ENCODE measurements at places on chromosomes 12 and 14.

GRCh38 chr14:96914571-96915128 lies 117.5 kb downstream of the VRK1 start:
- no peak for DNase-seq

GRCh38 chr12:72273499-72273837 lies 1.3 kb downstream of the TRHDE start:
- peak; percentile 14 for DNase-seq

GRCh38 chr14:39841088-39841487 lies 408.9 kb upstream of the FBXO33 start:
- DNase-seq, result no peak

DNA sequence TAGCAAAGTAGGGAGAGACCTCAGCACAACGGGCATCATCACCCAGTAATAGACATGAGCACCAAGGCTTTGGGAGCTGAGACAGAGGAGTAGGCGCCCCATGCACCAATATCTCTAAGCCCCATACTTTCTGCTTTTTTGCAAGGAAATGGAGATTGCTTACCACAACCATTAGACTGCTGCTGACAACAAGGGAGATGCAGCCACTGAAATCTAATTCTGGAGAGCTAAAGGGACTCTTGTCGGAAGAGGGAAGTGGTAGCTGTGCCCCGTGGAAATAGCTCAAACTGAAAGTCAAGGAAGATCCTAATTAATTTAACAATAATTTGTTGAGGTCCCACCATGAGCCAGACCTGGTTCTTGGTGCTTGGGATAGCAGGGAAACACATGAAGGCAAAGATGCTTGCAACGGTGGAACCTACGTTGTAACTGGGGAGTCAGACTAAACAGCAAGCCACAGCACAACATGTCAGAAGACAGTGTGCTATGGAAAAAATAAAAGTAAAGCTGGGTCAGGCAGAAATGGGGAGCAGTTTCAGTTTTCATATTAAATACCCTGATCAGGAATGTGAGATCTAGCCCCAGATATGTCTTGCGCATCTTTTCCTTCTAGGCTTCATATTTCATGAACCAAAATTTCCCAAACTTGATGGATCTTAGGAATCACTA lies 1131.0 kb downstream of the BCL11B start:
- no peak for DNase-seq

GRCh38 chr14:70144046-70144445 lies 44.7 kb downstream of the SLC8A3 start:
- no peak for DNase-seq

DNA sequence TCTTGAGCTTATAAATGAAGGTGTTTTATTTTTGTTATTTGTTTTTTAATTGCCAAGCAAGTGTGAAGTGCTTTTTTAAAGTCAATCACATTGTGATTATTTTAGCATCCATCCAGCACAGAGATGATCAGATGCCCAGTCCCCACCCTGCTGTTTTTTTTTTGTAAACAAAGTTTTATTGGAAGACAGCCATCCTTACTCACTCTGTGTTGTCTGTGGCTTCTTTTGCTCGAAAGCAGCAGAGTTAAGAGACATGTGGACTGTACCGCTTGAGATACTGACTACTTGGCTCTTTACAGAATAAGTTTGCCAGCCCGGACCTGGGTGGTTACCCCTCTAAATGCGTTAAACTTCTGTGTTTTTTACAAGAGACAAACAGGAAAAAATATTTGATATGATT lies 30.9 kb upstream of the AMN start:
- no peak for DNase-seq

DNA sequence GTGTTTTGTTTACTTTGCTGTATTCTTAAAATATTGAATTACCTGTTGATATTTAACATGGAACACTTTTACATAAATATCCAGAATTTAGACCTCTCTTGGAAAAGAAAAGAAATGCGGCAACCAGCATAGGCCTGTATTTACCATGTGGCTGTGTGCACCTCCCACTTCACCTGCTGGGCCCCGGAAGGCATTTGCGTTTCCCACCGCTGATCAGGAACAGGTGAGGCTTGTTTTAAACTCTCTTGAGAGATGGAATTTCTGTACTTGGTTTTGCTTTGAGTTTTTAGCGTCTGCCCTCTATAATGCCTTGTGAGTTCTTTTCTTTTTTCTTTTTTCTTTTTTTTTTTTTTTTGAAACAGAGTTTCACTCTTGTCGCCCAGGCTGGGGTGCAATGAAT lies 124.2 kb downstream of the GLT1D1 start:
- DNase-seq, result no peak

DNA sequence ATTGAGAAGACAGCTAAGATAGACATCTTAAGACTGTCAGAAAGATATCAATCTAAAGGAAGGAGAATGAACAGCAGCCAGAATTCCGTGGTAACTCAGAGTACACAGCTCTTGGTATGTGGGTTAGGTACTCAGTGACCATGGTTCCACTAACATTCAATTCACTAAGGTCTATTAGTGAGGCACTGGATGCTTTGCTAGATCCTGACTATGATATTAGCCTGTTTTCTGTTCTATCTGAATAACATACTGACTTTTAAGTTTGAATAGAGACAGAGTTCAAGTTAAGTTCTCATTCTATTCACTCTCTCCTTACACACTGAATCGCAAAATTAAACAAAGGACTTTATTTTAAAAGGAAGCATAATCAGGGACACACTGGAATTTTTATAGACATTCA lies 106.4 kb downstream of the PRKD1 start:
- DNase-seq, result no peak

DNA sequence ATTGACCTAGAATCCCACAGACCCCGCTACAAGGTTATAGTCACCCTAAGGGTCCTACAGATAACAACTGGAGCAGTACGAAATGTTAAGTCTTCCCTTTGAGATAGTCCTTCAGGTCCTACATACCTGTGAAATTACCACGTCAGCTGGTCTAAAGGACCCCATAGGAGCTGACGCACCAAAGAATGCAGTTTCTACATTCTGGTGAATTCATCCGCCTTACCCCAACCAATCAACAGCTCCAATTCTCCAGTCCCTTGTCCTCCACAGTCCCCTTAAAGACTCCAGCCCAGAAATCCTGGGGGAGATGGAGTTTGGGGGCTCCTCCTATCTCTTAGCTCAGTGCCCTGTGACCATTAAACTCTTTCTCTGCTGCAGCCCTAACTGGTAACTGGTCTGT lies 36.2 kb upstream of the PRMT8 start:
- DNase-seq, result no peak

- no peak for DNase-seq
Measured at GRCh38 chr12:119229205-119229604, 50.5 kb downstream of the HSPB8 start.

GRCh38 chr14:34241185-34241711 lies 220.8 kb downstream of the SPTSSA start:
- no peak for DNase-seq

GRCh38 chr14:74257078-74257940 lies 18.1 kb downstream of the VSX2 start:
- peak; percentile 68 for DNase-seq

DNA sequence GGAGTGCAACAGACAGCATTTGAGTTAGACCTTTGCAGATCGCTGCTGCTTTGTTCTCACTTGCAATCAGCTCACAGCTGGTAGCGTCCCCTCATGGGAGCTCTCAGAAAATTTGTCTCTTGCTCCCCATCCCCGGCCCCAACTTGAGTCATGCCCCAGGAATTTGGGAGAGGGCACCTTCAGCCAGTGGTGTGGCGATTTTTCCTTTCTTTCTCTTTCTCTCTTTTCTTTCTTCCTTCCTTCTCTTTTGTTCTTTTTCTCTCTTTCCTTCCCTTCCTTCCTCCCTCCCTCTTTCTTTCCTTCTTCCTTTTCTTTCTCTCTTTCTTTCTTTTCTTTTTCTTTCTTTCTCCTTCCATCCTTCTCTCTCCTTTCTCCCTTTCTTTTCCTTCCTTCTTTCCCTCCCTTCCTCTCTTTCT lies 34.2 kb upstream of the MAP1LC3B2 start:
- DNase-seq, result peak; percentile 56

- no peak for DNase-seq
Measured at GRCh38 chr12:104452087-104452486, 4.7 kb upstream of the CHST11 start.

GRCh38 chr12:45934956-45935355 lies 55.4 kb downstream of the SCAF11 start:
- no peak for DNase-seq

GRCh38 chr14:93332397-93332852 lies 411 bp downstream of the BTBD7 start:
- peak; percentile 71 for DNase-seq

- DNase-seq, result no peak
Measured at GRCh38 chr12:470133-470532, 10.4 kb downstream of the B4GALNT3 start.

DNA sequence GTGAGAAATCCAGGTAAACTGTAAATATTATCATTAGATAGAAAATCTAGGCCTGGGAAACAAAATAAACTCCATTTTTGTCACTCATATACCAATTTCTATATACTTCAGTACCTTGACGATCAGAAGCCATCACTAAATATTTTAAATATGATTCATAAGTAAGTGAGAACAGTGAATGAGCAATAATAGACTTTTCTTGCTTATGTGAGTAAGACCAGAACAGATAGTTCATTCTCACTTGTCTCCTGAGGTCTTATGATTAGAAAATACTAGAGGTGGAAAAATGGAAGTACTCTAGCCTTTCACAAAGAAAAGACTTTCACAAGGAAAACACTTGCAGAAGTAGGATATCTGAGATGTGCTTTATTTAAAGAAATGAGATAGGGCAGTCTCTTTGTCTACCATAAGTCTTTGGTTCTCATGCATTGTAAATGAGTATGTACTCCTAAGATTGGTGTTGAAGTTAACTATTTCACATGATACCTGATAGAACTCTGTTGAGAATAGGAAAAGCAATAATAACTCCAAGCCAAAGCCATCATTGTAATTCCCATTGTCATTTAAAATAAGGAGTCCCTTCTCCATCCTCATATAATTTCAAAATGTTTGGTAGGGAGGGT lies 10.1 kb upstream of the SMCO3 start:
- DNase-seq, result no peak

GRCh38 chr14:68397371-68397811 lies 395.5 kb downstream of the ZFP36L1 start:
- no peak for DNase-seq

- DNase-seq, result no peak
Measured at GRCh38 chr12:105561546-105562198, 231.2 kb downstream of the C12orf75 start.

DNA sequence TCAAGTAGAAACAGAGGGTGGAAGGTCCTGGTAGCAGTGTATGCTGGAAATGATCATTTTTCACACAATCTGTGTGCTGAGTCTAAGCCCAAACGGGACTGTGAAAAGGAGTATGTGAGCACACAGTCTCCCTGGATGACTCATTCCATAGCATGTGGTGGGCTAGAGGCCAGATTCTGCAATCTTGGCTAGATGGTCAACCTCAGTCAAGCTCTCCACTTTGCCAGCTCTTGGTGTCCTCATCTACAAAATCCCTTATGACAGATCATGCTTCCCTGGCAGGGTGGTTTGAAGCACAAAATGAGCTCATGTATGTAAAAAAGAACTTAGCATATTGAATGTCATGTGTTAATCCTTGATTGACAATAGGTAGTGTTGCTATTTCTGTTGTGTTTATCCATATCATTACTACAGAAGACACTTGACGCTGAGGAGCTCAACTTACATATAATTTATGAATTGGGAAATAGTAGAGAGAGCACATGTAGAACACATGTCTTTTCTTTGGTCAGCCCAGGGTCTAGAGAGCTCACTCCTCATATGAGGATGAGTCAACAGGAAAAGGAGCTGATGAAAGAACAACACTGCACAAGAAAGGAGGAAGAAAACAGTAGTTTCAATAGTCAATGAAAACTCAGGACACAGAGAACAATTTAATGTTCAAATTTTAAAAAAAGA lies 517.5 kb downstream of the BCL11B start:
- DNase-seq, result no peak

DNA sequence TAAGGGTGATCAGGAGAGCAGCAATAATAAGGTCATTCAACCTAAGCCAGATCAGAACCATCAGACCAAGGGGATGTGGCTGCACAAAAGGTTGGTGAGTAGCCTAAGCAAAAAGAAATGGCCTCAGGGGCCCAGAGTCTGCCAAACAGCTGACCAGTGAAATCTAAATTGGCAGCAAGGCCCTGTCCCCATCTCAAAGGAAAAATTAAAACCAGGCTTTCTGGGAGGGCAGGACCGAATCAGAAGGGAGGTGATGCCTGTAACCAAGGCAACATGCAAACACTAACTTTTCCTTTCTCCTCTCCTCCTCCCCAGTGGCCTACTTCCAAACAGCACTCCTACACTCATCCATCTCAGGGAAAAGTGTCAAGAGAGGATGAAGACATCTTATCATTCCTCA lies 256.4 kb downstream of the NUAK1 start:
- no peak for DNase-seq

- DNase-seq, result no peak
Measured at GRCh38 chr12:50569321-50569720, 64.5 kb downstream of the DIP2B start.

- DNase-seq, result no peak
Measured at GRCh38 chr14:83118029-83118428, 1584.4 kb upstream of the SEL1L start.

- no peak for DNase-seq
Measured at GRCh38 chr14:20790464-20791116, 9.5 kb downstream of the RNASE6 start.

- DNase-seq, result peak; percentile 26
Measured at GRCh38 chr14:75803765-75804164, 142.7 kb downstream of the TTLL5 start.

DNA sequence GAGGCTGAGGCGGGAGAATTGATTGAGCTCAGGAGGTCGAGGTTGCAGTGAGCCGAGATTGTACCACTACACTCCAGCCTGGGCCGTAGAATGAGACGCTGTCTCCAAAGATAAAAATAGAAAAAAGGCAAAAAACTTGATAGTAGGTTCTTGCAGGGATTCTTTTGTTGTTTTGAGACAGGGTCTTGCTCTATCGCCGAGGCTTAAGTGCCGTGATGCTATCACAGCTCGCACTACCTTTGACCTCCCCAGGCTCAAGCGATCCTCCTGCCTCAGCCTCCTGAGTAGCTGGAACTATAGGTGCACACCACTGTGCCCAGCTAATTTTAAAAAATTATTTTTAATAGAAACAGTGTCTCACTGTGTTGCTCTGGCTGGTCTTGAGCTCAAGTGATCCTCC lies 4.7 kb downstream of the GOLGA5 start:
- DNase-seq, result no peak

- DNase-seq, result no peak
Measured at GRCh38 chr12:85325442-85325841, 45.4 kb downstream of the ALX1 start.

- no peak for DNase-seq
Measured at GRCh38 chr12:106867651-106868050, 88.1 kb upstream of the TMEM263 start.

DNA sequence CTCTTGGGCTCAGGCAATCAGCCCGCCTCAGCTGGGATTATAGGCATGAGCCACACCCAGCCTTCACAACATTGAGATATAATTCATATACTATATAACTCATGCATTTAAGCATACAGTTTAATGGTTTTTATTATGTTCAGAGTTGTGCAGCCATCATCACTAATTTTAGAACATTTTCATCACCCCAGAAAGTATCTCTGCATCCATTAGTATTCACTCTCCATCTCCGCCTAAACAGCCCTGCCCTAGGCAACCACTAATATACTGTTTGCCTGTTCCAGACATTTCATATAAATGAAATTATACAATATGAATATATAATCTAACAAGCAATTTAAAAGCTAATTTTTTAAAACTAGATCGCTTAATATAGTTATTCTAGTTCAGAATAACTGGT lies 34.7 kb downstream of the TBK1 start:
- DNase-seq, result no peak
